ENCODE measurements at places on chromosomes 2 and 18. TPM values are rescaled to one million over a fixed set of nuclear protein-coding genes. Genes with fewer than 3 reads are reported as not detected.

The ZNF521 gene
- 12.7 TPM for total RNA-seq

The IL36A gene
- total RNA-seq, result not detected

The UGT1A3 gene
- total RNA-seq, result not detected

The RNF125 gene
- total RNA-seq, result 8.1 TPM

The RAX gene
- total RNA-seq, result not detected

All from lower lobe of right lung (tissue), 2 donors.